ENCODE measurements at places on chromosomes 6 and 20. TPM values are rescaled to one million over a fixed set of nuclear protein-coding genes. Genes with fewer than 3 reads are reported as not detected.

Gene SLC26A8
- total RNA-seq, result 0.12 TPM

- no peaks in the 10 kb centered on the region for H3K27me3 ChIP-seq
- no peaks in the 10 kb centered on the region for H3K4me1 ChIP-seq
- no peak overlapping the region for H3K27ac ChIP-seq
- H3K4me3 ChIP-seq, result no peak overlapping the region
- no peaks in the 10 kb centered on the region for H3K36me3 ChIP-seq
- no peak for DNase-seq
Observed at GRCh38 chr6:75446241-75446880, 47.2 kb downstream of the FILIP1 start.

Gene FAM209B
- not detected for total RNA-seq

Gene HLA-DQB1
- total RNA-seq, result 0.37 TPM

Gene SLC25A27
- total RNA-seq, result 13.7 TPM

Gene HDGFL1
- total RNA-seq, result not detected

DNA sequence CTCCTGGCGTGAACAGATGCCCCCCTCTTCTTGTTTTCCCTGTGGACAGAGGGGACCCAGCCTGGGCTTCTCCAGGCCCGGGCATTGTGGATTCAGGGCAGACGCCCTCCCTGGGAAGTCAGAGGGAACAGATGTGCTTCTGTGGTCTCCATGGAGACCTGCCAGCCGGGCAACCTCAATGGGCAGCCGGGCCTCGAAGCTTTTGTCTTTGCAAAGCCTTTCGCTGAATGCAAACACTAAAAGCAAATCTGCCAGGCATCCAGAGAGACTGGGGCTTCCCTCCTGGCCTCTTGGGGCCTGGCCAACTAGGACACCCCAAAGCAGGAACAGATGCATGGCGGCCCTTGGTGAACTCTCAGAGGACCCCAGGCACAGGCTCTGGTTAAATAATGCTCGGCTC, 370.0 kb upstream of the SULF2 start:
- H3K4me1 ChIP-seq, result no peaks in the 10 kb centered on the region
- H3K27ac ChIP-seq, result no peak overlapping the region
- no peaks in the 10 kb centered on the region for H3K36me3 ChIP-seq
- H3K4me3 ChIP-seq, result no peak overlapping the region

Gene KHDC1L
- total RNA-seq, result not detected

DNA sequence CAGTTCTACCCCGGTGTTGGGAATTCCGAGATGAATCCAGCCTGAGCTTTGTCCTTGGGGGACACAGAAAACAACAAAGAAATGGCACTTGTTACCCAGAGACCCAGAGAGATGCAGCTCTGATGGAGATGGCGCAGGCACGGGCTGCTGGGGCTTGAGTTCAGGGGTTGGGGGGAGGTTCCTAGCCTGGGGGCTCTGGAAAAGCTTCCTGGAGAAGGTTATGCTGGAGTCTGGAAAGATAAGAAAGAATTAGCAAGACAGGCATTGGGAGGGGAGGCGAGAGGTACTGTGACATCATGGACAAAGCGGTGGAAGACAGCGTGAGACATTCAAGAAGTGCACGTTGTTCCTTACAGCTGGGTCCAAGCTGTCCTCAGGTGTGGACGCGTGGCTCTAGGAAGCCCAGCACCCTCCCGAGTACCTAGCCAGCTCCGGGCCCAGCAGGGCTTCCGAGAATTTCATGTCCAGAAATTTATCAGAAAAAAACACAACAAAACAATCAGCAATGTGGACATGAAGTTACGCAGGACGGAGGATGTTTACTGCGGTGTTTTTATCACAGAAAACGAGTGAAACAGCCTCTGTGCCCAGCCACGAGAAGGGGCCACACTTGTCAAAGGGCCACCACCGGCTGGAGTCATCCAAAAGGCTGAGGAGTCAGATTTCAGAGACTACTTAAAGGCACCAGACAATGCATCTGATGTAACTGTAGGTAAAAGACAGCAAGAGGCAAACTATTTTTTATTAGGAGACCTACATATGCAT, 39.5 kb downstream of the C20orf203 start:
- no peaks in the 10 kb centered on the region for H3K27me3 ChIP-seq
- no peak for DNase-seq
- H3K27ac ChIP-seq, result no peak overlapping the region
- no peaks in the 10 kb centered on the region for H3K4me1 ChIP-seq
- no peaks in the 10 kb centered on the region for H3K36me3 ChIP-seq

Gene DDX27
- 15.7 TPM for total RNA-seq
